SJSA1 (cell line): ENCODE measurements at places on chromosomes 13 and 19. TPM values are rescaled to one million over a fixed set of nuclear protein-coding genes. Genes with fewer than 3 reads are reported as not detected.

ZNF738 gene
- total RNA-seq = 11.5 and 18.4 TPM in 2 replicates

WDR87 gene
- 0.03 TPM in 1 of 2 replicates, not detected in the other for total RNA-seq

PSPN gene
- total RNA-seq = 1.2 and 1.3 TPM in 2 replicates

ZNF441 gene
- total RNA-seq = 3.8 and 7.8 TPM in 2 replicates

C3 gene
- total RNA-seq = not detected in 2 replicates

GNA15 gene
- 0.05 TPM in 1 of 2 replicates, not detected in the other for total RNA-seq

IZUMO2 gene
- total RNA-seq = not detected in 2 replicates

ZNF358 gene
- total RNA-seq = 31.4 and 33.7 TPM in 2 replicates

CRLF1 gene
- total RNA-seq = 21.3 and 26.7 TPM in 2 replicates

GRK1 gene
- total RNA-seq = 0.08 TPM in 1 of 2 replicates, not detected in the other

SIRT6 gene
- 18.4 and 25.9 TPM in 2 replicates for total RNA-seq
